ENCODE measurements at places on chromosomes 4 and X.
A peak's percentile ranks its signal among the peaks of the same experiment; 100 is the strongest.

- no peaks in the 10 kb centered on the region for H3K27me3 ChIP-seq
- no peak overlapping the region for H3K4me3 ChIP-seq
- no peaks in the 10 kb centered on the region for H3K36me3 ChIP-seq
- no peak for DNase-seq
- H3K27ac ChIP-seq = peak overlapping the region; percentile 21
These were observed 23.6 kb downstream of the KLF3 start for GRCh38 chr4:38687571-38688011.

DNA sequence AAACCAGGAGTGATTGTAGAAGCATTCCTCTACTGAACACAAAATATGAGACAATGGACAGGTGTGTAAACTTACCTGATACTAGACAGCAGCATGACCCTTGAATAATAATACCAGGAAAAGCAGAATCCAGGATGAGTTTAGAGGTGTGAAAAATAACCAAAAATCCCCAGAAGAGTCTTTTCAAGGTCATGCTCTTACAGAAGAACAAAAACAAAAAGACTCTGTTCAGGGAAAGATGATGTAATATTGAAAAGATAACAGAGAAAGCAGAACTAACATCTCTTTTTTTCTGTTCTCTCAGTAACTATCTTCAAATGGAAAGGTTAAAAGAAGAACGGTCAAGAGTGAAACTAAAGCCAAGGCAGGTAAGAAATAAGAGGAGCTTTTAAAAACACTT lies 14.0 kb upstream of the ARHGAP10 start:
- H3K27me3 ChIP-seq = no peaks in the 10 kb centered on the region
- no peak for DNase-seq
- no peaks in the 10 kb centered on the region for H3K36me3 ChIP-seq
- H3K4me3 ChIP-seq = no peak overlapping the region

GRCh38 chr4:184664445-184665210 lies 15.1 kb downstream of the PRIMPOL start:
- DNase-seq = no peak
- no peaks in the 10 kb centered on the region for H3K27me3 ChIP-seq
- H3K4me1 ChIP-seq = peaks cover 21% of the 10 kb centered on the region

- DNase-seq = no peak
- peaks cover 60% of the 10 kb centered on the region for H3K36me3 ChIP-seq
- H3K4me1 ChIP-seq = peaks cover 76% of the 10 kb centered on the region
- peak overlapping the region; percentile 27 for H3K27ac ChIP-seq
- no peak overlapping the region for H3K4me3 ChIP-seq
- H3K27me3 ChIP-seq = no peaks in the 10 kb centered on the region
These were observed 26.2 kb downstream of the JADE1 start for GRCh38 chr4:128835498-128836222.

DNA sequence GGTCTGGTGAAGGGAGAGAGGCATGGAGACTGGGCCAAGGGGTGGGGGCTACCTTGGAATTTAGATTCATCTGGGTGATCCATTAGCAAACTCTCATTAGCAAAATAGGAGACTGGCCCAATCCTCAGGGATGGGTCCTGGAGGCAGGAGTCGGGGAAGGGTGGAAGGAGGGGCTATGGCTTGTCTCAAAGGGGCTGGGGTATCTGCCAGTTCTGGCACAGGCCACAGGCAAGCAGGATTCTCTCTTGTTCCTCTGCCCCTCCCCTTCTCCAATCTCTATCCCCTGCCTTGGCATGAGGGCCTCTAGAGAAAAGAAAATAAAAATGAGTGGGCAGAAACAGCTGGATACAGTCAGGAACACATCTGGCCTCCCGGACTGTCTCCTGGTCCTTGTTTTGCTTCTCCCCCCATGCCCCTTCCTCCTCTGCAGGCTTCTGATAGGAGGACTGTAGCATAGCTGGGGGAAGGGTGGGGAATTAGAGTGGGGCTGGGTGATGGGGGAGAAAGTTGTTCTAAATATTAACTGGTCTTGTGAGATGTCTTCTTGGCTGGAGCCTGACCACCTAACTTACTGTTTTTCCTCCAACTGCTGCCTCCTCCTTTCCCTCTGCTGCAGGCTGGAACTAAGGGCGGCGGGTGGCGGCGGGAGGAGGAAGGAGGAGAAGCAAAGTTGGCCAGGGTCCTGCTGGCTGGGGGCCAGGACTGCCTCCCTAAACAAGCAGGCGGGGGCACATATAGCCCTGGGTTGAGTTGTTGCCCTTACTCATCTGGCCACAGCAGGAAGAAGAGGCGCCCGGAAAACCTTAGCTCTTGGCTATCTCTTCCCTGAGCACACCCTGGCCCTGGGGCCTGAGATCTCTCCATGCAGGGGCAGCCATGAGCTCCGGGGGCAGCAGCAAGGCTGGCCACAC lies 53.3 kb upstream of the LAS1L start:
- H3K4me1 ChIP-seq = peaks cover 3% of the 10 kb centered on the region
- H3K27ac ChIP-seq = no peak overlapping the region
- H3K4me3 ChIP-seq = no peak overlapping the region
- H3K27me3 ChIP-seq = no peaks in the 10 kb centered on the region
- no peak for DNase-seq
